ENCODE measurements at places on chromosomes 3 and 15. TPM values are rescaled to one million over a fixed set of nuclear protein-coding genes. Genes with fewer than 3 reads are reported as not detected.

The NOX5 gene
- total RNA-seq, result 0.19 TPM

The GPR156 gene
- total RNA-seq, result 0.42 TPM

The GADL1 gene
- total RNA-seq, result not detected

The CPEB1 gene
- total RNA-seq, result 2.5 TPM

The FBXW12 gene
- not detected for total RNA-seq

The TMEM62 gene
- 25.2 TPM for total RNA-seq

The C3orf49 gene
- not detected for total RNA-seq

The SCG5 gene
- 5.3 TPM for total RNA-seq

The FEZF2 gene
- not detected for total RNA-seq

The ADCY5 gene
- total RNA-seq, result 107 TPM

The ITIH1 gene
- not detected for total RNA-seq

The C3orf85 gene
- not detected for total RNA-seq

The NANOGP8 gene
- total RNA-seq, result not detected

The HEXA gene
- 130 TPM for total RNA-seq

The ISLR gene
- total RNA-seq, result 35.5 TPM

The CBLB gene
- total RNA-seq, result 97.9 TPM

The OR5H14 gene
- not detected for total RNA-seq

The CCR9 gene
- total RNA-seq, result not detected

The PCLAF gene
- 0.35 TPM for total RNA-seq

The LNP1 gene
- 1.3 TPM for total RNA-seq

The P2RY14 gene
- 1.4 TPM for total RNA-seq

The ZNF620 gene
- 2.7 TPM for total RNA-seq

The C3orf22 gene
- total RNA-seq, result not detected

The DNAH12 gene
- total RNA-seq, result 0.06 TPM
